Activated B cell treated with CpG ODN at 0.5 μM for 24 hours (primary cell): ENCODE measurements at places on chromosomes 6 and 20. TPM values are rescaled to one million over a fixed set of nuclear protein-coding genes. Genes with fewer than 3 reads are reported as not detected.

- DNase-seq: no peak
Measured at GRCh38 chr6:146851837-146852236, 253.1 kb downstream of the ADGB start.

DNA sequence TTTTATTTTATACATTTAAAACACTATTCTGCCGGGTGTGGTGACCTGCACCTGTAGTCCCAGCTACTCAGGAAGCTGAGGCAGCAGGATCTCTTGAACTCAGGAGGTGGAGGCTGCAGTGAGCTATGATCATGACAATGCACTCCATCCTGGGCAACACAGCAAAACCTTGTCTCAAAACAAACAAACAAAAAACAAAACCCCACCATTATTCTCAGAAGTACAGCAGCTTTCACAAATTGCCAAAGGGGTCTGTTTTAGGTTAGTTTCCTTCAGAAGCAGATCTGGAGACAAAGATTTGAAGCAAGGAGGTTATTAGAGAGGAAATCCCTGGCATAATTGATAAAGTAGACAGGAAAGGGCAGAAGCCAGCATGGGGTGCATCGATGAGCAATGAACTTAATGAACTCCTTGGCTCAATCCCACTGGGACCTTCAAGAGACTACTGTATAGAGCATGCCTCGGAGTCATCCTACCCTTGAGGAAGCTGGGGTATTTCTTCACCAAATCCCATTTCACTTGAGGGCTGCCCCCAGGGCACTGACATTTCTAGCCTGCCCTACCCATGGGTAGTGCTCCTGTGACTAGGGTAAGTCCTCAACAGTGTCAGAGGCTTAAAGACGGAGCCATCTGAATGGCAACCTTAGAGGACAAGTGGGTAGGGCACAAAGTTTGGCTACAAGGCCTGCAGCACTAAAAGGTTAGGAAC, 43.2 kb upstream of the DDR1 start:
- DNase-seq: no peak

DNA sequence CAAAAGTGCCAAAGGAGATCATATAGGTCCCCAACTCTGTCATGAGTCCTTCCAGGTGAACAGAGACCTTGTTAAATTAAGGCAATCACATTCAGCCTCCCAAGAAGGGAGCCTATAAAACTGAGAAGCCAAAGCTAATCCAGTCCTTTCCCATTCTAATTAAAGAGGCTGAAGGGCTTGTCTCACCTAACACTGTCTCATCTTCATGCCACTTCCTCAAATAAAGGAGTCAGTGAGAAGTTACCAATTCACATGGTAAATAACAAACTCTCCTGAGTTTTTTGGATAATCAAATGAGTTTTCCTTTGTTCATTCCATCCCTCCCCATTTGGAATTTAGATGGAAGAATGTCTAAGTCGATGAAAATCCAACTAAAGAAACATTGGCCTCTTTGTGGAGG, 242.8 kb downstream of the UST start:
- DNase-seq: no peak

- no peak for DNase-seq
Measured at GRCh38 chr6:129242546-129242945, 359.6 kb downstream of the LAMA2 start.

GRCh38 chr6:38016824-38017223, 197.3 kb downstream of the ZFAND3 start:
- no peak for DNase-seq

GRCh38 chr6:28884423-28885131, 39.2 kb downstream of the TRIM27 start:
- no peak for DNase-seq

The TMEM170B gene
- total RNA-seq: 2.6 and 2.8 TPM in 2 replicates

The DOK5 gene
- not detected in 2 replicates for total RNA-seq

The TRIM31 gene
- total RNA-seq: not detected in 2 replicates

The COL21A1 gene
- not detected in 2 replicates for total RNA-seq

The POU5F1 gene
- 2.3 and 4.7 TPM in 2 replicates for total RNA-seq

The LHFPL5 gene
- not detected in 2 replicates for total RNA-seq
